Activated CD4-positive, CD25-positive, alpha-beta regulatory T cell treated with anti-CD3 and anti-CD28 coated beads, Interleukin-2, amount 50 U/mL, for 24 hours (primary cell): ENCODE measurements at places on chromosomes 3 and 15.

DNA sequence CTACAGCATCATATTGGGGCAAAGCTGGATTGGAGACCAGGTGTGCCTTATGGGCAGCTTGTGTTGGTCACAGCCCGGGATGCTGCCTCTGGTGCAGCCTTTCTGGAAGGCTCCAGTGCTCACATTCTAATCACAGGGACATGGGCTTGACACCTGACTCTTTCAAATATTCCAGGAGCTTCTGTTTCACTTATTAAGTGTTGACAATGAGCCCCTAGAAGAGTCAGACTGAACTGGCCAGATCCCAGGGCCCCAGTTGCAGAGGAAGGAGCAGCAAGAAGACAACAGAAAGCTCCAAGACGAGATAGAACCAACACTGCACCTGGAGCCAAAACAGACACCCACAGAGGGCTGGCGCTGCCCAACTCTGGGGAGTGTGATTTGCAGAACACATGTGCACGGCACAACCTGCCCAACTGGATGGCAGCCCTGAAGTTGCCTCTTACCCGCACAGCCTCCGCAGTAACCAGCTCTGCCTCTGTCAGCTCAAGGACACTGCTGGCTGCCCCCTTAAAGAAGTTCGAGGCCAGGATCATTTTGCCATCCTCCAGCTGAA lies 30.3 kb downstream of the ALDH1L1 start:
- ATAC-seq, result no peak

- ATAC-seq, result no peak
These were observed 305.4 kb downstream of the MEX3B start for GRCh38 chr15:81740416-81740815.

GRCh38 chr3:113910966-113911365 lies 36.8 kb upstream of the ZDHHC23 start:
- ATAC-seq, result no peak

- no peak for ATAC-seq
These were observed 2.3 kb downstream of the SUCNR1 start for GRCh38 chr3:151875759-151876158.

GRCh38 chr3:197009532-197010019 lies 20.0 kb downstream of the MELTF start:
- ATAC-seq, result no peak
